ENCODE measurements at places on chromosomes 3 and 15.

DNA sequence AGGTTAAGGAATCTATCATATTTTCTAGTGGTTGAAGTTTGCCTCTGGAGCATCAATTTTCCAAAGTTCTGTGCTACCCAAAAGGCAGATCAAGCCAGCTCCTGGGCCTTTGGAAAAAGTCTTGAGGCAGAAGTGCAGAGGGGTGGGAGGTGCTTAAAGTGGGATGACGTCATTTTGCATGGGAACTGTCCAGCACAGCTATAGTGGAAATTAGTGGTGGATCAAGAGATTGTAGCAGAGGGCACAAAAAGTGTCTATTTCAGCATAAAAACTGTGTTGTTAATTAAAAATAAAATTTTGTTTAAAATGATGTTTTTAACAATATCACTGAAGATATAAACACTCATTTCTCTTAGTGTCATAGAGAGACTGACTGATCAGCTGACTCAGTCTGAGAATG, 221.9 kb downstream of the LRRN1 start:
- no peak for DNase-seq

- no peak for DNase-seq
Observed at GRCh38 chr15:24956111-24956838, 1.5 kb downstream of the SNRPN start.

DNA sequence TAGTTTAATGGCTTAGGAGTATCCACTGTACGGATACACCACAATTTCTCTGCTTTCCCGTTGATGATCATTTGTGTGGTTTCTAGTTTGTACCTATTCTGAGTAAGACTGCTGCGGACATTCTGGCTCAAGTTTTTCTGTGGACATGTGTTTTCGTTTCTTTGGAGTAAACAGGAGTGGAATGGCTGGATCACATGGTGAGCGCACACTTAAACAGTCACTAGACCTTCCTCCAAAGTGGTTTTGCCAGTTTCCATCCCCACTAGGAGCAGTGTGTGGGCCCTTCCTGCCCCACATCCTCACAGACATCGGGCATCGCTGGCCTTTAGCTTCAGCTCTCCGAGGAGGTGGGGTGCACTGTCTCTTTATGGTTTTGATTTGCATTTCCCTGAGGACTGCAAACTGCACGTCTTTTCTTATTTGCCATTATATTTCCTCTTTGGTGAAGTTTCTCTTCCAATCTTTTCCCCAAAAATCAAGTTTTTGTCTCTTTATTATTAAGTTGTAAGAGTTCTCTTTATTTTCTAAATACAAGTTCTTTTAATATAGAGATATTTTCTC, 94.1 kb downstream of the VGLL4 start:
- no peak for DNase-seq

DNA sequence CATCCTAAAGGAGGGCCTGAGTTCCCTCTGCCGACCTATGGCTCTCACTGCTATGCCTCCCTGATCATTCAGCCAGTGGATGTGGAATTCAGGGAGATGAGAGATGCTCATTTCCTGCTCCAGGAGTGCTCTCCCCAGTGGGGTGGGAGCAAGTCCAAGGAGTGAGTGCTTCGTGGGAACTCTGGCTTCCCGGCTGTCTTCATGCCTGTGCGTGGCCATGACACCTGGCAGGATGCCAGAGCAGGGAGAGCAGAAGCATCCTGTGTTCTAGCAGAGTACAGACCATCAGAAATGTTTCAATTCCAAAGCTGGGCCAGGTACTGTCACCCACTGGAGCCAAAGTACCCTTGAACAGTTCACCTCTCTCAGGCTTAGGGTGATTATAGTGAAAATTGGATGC, 45.1 kb downstream of the APH1B start:
- no peak for DNase-seq

- no peak for DNase-seq
Observed at GRCh38 chr3:189513281-189514117, 117.7 kb upstream of the TP63 start.

DNA sequence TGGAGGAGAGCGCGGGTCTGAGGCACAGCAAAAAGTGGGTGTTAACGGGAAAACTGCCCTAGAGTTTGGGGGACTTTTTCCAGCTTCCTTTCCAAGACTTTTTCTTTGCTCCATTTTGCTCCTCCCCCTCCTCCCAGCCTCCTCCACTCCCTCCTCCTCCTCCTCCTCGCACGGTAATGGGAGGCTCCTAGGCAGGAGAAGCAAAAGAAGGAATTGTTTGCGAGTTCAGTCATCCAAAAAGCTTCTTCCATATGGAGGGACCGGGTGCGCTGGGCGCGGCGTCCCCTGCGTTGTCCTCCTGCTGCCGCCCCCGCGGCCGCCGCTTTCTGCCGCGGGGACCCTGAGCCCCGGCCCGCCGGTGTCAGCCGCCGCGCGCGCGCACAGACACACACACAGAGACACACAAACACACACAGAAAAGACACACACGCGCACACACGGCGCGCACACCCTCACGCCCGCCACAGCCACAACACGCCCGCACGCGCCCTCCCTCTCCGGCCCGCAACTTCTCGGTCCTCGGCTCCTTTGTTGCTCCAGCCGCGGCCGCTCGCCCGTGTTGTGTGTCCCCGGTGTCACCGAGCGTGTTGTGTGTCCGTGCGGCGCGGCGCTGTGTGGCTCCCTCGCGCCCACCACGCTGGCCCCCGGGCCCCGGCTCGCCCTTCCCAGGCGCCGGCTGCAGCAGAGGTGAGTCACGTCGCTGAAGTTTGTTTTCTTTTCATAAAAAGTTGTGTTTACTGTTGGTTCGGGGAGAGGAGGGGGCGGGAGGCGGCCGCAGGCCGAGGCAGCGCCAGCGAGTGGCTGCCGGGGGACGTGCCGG, at the start of gene BOC:
TSS of gene BOC (plus strand) at position 228 of the 820 bp plus-strand sequence. CDS start 38,246 bp downstream, outside the sequence.
- DNase-seq: peak; percentile 43

DNA sequence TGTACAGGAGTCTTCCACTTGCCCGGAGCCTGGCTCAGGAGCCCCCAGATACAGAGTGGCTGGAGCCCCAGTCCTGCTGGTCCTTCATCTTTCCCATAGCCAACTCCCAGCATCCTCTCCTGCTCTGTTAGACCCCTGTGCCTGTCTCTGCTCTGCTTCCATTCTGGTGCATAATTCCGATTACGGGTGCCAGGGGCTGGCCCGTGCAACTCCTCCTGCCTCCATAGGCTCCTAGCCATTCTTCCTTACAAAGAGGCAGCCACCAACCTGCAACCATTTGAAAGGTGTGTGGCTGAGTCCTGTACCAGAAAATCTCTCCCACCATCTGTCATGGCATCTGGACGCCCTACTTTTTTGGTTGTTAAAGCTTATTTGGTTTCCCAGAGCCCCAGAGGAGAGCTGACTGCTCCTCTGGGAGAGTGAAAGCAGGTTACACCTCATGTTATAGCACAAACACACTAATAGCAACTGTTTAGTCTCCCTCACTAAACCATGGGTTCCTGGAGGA, 5.2 kb upstream of the RAD18 start:
- DNase-seq: no peak

DNA sequence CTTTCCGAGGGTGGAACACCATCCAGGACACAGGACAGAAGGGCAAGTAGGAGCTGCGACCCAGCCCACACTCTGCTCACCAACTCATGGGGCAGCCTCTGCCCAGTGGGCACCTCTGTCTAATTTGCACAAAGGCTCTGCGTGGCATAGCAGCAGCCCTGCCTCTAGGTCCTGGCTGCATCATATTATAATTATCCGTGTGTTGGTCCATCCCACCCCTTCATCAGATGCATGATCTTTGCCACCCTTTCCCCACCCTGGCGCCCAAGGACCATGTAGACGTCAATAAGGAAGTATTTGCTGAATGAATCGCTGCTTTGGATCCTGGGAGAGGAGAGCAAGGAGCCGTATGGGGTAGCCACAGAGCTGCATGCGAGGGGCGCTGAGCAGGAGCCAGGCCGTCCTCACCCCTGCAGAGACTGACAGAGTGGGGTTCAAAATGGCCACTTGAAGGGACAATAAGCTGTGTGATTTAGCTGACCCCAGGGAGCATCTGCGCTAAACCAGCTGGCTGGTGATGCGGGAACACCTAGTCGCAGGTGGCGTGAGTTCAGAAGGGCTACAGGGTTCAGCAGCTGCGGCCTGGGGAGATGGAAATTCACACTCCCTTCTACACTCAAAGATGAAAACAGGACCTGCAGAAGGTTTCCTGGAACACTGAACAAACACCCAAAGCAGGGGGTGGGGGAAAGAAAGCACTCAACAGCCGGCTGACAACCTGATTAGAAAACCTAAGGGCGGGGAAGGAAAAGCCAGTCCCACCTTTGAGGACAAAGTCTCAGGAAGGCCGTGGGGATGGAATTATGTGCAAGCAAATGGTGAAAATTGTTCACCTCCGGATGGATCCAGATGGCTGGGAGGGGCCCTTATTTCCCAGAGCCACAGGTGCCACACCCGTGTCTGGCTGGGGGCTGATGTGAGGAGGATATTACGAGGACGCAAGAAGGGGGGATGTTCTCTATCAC, 6.4 kb downstream of the MGLL start:
- no peak for DNase-seq

- peak; percentile 60 for DNase-seq
Observed at GRCh38 chr3:37996785-37997301, 6.3 kb downstream of the VILL start.

DNA sequence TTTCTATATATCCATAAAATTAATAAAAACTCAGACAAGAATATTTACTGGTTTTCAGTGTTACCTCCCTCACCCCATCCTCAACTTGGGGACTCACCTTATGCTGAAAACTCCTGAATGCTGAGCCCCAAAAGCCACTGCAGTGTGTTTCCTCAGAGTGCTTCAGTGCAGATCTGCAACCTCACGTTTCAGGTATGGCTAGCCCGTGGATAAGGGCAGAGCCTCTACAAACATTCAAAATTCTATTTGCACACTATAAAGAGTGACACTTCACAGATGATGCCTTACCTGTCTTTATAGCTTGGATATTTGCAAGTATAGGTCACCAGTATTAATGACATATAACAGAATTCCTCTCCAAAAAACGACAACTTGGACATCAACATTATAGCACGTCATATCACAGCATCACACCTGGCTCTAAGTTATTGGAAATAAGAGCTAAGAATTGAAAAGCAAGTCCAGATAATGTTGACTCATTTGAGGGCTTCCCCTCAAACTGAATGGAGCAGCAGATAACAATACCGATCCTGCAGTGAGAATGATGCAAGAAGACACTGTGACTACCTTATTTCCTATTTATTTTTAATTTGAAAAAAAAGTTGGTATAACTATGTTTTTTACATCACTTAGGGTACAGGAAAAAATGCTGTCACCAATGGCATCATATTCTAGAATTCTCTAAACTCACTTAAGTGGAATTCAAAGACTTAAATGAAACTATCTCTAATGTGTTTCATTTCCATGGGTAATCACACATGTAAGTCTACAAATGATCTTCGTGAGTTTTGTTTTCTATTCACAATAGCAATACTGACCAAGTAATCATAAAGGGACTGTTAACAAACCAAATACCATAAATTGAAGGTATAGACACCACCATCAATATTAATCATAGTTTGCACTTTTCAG, 40.7 kb upstream of the RSL24D1 start:
- no peak for DNase-seq

DNA sequence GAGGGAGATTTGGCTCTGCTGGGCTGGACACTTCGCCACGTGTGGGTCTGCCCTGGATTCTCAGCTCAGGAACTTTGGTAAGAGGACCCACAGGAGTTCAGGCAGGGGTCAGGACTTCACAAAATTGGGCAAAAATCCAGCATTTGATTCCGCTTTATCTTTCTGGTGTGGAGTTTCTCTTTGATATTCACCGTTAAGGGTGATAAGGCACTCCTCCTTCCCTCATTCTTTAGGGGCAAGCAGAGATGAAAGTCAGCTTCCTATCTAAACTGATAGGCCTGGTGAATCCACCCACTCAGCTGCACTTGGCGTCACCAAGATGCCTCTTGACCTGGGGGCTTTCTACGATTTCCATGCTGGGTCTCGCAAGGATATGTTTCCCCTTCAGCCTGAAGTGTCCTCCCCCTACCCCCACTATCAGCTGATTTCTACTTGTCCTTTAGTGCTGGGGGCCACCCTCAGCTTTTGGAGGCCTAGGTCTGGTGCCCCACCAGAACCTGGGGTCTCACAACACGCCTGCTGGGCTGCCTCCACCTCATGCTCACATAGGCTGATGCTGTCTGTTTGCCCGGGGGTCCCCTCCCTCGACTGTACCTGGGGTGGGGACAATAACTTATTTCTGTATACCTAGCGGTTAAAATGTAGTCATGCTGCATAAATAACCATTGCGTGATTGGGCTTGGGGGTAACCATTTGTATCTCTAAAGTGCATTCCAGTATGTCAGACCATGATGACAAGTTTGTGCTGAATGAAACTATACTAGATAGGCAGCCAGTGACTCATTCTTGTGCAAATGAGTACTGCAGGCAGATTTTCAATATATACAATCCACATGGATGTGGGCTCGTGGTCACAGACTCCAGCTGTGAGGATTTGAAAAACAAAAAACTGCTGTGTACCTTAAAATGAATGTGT, 248.3 kb downstream of the ADAMTS17 start:
- DNase-seq: peak; percentile 52

DNA sequence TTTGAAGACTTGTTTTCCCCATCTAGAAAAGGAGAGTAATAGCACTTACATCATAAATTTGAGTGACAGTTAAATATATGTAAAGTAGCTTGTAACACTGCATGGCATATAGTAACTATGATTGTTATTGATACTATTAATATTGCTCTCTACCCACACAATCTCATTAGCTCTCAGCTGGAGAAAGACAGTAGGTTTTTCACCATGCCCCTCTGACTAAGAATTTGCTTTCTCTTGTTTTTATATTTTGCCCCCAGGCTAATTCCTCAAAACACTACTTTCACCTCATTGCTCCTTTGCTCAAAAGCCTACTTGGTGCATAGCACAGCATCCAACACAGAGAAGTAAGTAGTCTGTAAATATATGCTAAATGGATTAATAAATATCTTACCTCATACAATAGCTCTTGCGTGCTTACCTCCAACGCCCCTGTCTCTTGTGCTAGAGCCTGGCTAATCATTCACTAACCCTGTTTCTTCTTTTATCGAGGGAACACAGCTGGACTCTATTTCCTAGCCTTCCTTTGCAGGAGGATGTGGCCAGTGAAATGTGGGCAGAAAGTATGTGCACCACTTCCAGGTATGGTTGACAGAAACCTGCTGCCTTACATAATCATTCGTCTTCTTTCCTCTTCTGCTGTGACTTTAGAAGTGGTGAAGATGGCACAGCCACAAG, 190.0 kb downstream of the PLCH1 start:
- no peak for DNase-seq

DNA sequence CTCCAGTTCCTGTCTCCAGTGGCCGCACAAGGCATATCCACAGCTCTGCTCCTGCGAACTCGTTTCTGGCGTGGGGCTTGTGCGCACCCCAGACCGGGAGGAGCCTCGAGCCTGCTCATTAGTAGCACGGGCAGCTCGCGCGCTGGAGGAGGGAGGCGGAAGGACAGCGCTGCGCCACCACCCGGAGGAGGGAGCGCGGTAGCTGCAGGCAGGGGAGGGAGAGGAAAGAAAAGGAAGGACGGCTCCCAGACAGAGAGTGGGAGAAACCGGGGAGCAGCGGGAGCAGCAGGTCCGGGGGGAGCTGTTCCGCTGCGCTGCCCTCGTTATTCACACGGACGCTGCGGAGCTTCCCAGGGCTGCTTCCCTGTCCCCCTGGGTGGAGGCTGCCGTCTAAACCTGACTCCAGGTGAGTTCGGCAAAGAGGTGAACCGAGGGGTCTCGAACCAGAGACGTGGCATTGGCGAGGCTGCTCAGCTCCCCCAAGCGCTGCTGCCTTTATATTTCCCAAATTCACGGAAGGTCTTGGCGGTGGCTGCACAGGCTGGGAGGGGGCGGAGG, 121.3 kb upstream of the ZNF717 start:
- DNase-seq: no peak

All from HS-5 (cell line).